ENCODE measurements at places on chromosomes 12 and 14. TPM values are rescaled to one million over a fixed set of nuclear protein-coding genes. Genes with fewer than 3 reads are reported as not detected.

GRCh38 chr12:49342914-49343731, 3.6 kb upstream of the DNAJC22 start:
- peak; percentile 86 for DNase-seq

DNA sequence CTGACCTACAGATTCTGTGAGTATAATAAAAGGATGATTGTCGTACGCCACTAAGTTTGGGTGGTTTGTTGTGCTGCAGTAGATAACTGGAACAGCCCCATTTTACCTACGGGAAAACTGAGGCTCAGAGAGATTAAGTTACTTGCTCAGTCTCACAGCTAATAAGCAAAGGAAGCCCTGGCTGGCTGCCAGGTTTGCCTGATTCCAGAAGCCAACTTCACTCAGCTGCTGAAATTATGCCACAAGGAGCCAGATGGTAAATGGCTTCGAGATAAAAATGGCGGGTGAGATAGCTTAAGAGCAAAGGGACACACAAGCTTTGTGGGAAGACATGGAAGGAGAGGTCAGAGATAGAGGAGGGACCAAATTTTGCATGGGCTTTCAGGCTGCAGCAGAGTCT, 191.5 kb upstream of the NOS1 start:
- no peak for DNase-seq

DNA sequence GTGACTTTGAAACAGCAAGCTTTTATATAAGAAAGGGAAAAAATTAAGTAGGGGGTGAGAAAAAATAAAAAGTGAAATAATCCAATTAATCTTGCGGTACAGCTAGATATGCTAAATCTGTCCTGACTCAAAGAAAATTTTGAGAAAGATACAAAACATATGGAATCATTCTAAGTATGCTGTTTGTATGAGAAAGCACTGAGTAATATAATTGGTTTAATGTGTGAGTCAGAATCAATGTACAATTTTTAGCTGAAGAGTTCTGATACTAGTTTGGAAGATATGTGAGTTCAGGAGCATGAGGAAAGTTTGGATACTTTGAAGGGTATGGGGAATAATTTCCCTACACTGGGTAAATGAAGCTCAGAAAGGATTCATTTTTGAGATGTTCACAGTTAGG, 190.9 kb upstream of the RASSF8 start:
- no peak for DNase-seq

GRCh38 chr14:90654831-90655276, 161.4 kb downstream of the TTC7B start:
- no peak for DNase-seq

DNA sequence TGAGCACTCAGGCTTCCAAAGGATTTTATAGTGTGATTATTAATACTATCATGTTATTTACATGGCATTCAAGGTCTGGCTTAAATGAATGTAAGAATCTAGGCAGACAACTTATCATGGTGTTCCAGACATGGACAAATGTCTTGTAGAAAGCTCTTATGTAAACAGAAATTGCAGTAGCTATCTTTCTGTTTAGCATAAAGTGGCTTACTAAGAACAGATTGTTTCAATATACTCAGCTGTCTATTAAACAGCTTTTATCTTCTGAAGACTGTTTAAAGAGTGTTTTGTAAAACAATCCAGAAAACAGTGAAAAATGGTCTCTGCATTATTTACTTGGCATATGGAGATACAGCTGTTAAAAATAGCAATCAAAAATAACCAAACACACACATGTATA, 1061.8 kb upstream of the SEL1L start:
- no peak for DNase-seq

DNA sequence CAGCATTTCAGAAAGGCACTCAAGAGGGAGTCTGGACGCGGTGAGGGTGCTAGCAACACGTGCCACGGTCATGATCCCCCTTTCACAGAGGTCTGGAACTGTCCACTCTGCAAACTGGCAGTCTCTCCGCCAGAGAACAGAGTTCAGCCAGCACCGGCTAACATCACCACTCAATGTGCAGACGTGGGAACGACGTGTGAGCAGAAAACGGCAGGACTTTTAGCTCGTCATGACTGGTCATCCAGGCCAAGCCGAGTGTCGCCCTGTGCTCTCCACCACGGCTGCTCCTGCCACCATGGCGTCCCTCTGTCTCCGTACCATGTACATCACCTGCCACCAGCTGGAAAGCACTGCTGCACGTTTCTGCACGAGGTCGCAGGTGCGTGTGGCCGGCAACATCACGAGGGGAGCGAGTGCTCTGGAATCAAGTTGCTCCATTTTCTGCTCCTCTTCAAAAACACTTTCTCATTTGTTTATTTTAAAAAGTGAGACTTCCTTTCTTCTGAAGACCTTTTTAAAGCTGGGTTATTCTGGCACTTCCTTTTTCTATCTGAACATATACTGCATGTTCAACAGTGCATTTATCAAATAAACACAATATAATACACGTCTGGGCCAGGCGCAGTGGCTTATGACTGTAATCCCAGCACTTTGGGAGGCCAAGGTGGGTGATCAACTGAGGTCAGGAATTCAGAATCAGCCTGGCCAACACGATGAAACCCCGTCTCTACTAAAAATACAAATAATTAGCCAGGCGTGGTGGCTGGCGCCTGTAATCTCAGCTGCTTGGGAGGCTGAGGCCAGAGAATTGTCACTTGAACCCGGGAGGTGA, 28.0 kb downstream of the SLC15A4 start:
- DNase-seq = no peak

GRCh38 chr12:52230364-52231281, 2.4 kb upstream of the KRT7 start:
- DNase-seq = no peak

DNA sequence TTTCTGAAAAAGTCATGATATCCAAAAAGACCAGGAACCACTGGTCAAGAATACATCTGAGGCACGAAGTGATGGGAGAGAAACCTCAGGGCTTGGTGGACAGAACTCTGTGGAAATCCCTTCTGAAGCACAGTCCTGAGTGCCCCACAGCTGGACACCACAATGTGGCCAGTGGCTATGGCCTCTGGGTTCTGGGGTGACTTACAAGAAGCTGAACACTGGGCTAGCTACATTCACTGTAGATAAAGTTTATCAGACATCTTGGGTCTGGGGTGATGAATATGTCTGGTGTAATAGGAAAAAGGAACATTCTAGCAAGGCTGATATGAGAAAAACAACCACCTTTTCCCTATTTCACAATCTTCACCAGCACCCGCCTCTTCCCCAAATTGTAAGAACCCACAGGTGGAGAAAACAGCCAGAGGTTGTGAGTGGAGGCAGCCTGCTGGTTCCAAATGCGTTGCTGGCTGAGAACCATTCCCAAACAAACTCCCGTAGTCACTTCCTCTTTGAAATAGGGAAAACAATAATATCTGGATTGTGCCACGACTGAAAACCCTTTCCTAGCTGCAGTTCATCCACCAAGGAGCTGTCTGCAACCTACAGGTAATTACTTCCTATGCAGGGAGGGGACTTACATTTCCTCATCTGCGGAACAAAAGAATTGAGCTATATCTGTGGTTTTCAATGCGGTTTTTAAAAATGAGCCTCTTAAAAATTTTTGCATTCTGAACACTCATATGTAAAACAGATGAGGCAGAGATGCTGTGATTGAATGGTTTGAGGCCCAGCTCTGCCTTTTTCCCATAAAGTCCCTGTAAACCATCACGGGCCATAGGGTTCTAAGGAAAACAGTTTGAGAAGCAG, 193.6 kb downstream of the SLC41A2 start:
- DNase-seq = peak; percentile 17

DNA sequence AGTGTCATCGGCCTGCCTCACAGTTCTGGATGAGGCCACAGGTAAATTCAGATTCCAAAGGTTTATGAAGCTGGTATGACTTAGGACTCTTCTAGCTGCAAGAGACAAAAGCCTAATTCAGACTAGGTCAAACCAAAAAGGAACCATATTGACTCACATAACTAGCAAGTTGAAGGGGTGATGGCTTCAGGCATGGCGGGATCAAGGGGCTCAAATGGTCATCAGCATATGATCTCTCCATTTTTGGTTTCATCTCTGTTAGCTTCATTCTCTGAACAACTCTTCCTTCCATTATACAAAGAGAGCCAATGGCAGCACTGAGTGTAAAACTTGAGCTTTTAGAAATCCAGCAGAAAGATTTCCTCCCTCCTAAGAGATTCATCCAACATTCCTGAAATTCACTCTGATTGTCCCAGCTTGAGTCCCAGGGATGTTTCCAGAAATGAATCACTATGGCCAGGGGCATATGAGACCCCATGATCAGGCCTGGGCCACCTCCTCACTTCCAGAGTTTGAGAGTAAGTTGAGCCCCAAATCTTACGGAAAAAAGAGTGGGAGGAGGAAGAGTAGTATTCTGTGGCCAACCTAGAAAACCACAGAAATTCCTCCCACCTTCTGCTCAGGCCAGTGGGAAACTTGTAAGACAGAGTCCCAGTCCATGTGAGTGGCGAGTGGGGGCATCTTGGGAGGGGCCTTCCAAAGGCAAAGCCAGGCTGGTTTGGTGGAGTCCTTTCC, 2.0 kb upstream of the MAP1LC3B2 start:
- peak; percentile 68 for DNase-seq

- no peak for DNase-seq
Measured at GRCh38 chr12:4289231-4289878, 15.8 kb downstream of the CCND2 start.

- DNase-seq = no peak
Measured at GRCh38 chr14:67733616-67734015, 31.9 kb downstream of the RDH12 start.

DNA sequence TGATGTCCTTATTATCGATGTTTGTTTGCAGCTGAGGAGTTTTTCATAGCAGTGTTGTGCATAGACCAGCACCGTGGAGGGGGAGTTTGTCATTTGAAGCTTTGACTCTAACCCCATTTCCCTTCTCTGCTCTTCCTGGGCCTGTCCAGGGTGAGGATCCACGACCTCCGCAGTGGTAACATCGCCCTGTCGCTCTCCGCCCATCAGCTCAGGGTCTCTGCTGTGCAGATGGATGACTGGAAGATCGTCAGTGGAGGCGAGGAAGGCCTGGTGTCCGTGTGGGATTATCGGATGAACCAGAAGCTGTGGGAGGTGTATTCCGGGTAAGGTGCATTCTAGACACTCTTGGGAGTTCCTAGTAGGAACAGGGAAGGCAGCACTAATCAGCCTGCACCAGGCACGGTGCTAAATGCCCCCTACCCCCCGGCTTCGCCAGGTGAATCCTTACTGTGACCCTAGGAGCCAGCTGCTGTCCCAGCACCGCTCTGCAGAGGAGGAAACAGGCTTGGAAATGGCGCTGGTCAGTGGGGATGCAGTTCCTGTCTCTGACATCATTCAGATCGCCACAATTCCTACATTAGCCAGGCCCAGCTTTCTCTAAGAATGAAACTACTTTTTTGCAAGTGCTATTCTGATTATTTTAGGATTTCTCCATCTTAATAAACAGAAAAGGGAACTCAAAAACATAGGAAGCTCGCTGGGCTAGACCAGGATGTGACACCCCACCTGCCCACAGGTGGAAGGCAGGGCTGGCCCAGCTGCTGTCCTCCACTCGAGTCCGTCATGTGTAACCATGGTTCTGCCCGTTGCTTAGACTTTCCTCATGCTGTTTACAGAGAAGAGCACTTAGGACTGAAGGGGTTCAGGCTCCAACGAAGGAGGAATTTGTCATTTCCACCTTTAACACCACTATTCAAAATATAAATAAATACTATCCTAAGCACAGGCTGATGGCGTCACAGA, 74.9 kb downstream of the TESC start:
- DNase-seq = no peak

GRCh38 chr12:122413516-122414404, 8.7 kb downstream of the CLIP1 start:
- DNase-seq = no peak

- no peak for DNase-seq
Measured at GRCh38 chr12:42129595-42130204, 15.0 kb downstream of the GXYLT1 start.

GRCh38 chr14:99529899-99530298, 48.7 kb downstream of the CCNK start:
- no peak for DNase-seq

LLPH gene
- 6.0 TPM for total RNA-seq

GLIPR1L1 gene
- total RNA-seq = not detected

CACNA2D4 gene
- 2.7 TPM for total RNA-seq

LTBP2 gene
- 17.1 TPM for total RNA-seq

PDE3A gene
- total RNA-seq = 1.5 TPM
